Inflammatory macrophage treated with lipopolysaccharide for 1 hour (primary cell): ENCODE measurements at places on chromosomes 1 and 21.

DNA sequence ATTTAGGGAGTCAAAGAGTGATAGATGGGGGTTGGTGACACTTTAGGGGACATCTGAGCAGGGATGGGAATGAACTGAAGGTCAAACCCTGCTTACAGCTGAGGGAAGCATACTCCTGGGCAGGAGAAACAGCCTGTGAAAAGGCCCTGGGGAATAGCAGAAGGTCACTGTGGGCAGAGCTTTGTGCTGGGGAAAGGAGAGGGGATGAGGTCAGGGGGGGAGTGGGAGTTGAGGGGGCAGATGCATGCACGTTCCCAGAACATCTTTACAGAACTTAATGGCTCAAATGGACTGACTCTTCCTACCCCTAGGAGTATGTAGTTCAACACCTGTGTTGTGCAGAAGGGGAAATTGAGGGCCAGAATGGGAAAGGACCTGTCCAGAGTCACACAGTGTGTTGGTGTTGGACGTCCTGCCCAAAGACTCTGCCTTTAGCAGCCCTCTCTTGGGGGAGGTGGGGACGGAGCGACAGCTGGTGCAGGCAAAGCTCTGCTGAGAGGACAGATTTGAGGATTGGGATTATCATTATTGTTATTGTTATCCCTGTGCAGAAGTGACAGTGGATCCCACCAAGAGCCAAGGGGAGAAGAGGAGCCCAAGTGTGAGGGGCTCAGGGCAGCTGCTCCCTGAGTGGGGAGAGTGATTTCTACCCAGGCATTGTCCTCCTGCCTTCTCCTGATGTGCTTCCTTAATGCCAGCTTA is 116.5 kb downstream of the PTPRU start:
- DNase-seq: no peak

DNA sequence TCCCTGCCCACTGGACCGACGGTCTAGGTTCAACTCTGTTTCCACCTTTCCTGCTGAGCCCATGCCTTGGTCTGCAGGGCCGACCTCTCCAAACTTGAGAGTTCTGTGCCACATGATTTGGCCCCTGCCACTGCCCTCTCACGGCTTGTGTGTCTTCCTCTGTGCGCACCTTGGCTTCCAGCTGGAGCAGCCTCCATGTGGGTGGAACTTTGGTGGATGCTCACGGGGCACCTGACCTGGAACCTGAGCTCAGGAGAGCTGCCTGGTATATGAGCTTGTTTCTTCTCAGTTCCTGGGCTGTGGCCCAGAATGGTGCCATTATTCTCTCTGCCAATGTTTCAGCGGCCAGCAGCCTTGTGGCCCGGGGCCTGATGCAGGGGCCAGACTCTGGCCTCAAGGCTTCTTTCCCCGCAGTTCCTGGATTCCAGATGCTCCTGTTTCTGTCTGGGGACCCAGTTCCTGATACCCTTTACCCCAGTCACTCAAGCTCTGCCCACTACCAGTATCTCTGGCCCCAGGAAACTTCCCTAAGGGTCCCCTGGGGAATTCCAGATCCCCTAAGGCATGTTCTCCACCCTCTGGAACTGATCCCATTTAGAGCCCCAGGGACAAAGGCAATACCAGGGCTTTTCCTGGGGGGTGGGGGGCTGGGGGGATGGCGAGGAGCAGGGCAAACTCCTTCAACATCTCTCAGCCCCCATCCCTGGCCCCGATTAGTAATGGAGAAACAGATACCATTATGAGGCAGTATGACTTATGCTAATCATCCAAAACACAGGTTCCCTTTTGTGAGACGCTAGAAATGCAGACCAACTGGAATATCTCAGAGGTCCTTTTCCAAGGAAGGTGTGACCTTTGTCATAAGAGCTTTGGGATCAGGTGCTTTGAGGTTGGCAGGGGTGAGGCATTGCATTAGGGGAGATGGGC is 11.1 kb downstream of the QSOX1 start:
- DNase-seq: no peak

- no peak for DNase-seq
Observed at GRCh38 chr1:169853341-169853740, 40.4 kb downstream of the SCYL3 start.

- DNase-seq: no peak
Observed at GRCh38 chr1:30748098-30748698, 9.4 kb downstream of the LAPTM5 start.

DNA sequence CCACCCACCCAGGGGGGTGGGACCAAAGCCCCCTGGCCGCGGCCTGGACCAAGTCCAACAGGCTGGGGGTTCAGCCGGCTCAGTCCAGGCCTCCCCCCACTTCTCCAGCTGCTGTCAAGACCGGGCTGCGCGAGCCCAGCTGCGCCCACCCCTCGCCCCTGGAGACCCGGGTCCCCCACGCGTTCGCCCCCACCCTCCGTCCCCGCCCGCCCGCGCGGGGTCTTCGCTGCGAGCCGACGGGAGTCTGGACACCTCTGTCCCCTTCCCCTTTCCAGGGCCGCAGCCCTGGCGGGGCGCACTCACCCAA is 253 bp downstream of the RAP1GAP start:
- DNase-seq: no peak

DNA sequence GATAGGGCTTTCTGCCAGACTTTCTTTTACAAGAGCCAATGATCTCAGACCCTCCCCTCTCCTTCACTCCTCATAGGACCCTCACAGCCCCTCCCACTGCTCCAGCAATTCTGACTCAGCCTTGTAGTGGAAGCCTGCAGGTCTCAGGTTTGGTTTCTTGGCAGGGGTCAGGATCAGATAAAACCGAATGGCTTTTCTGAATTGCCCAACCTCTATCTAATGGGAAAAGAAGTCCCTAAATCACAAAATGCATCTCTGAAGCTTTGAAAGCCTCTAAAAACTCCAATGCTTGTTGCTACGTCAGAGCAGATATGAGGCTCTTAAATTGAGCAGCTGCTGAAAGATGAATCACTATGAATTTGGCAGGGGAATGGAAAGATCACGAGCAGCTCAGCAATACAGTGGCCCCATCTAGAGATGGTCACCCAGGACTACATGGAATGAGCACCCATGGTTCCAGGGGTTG is 74.5 kb downstream of the NID1 start:
- DNase-seq: no peak
